SHP77 treated with DMSO at 0.1 percent for 48 hours (cell line): ENCODE measurements at places on chromosomes 2 and 18.

- no peak for DNase-seq
Observed at GRCh38 chr2:202307690-202308089, 42.1 kb downstream of the NOP58 start.

DNA sequence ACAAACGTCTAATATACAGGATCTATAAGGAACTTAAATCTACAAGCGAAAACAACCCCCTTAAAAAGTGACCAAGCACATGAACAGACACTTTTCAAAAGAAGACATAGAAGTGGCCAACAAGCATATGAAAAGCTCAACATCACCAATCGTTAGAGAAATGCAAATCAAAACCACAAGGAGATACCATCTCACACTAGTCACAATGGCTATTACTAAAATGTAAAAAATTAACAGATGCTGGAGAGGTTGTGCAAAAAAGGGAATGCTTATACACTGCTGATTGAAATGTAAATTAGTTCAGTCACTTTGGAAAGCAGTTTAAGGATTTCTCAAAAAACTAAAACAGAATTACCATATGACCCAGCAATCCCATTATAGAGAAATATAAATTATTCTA, 1148.5 kb upstream of the FAM98A start:
- no peak for DNase-seq

DNA sequence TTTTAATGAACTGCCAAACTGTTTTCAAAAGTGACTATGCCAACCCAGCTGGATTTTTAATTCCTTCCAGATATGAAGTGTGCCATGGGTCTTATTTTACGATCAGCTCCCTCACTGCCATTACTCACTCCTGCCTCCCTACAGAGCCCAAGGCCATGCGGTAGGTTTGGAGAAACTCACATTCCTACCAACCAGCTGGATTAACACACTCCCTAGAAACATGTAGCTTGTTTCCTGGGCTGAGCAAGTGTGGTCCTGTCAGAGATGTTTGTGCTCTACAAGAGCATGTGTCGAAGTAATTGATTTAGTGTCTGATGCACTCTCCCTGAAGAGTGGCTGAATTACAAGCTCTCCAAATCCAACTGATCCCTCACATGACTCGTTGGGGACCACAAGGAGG, 82.5 kb downstream of the SPP2 start:
- no peak for DNase-seq

DNA sequence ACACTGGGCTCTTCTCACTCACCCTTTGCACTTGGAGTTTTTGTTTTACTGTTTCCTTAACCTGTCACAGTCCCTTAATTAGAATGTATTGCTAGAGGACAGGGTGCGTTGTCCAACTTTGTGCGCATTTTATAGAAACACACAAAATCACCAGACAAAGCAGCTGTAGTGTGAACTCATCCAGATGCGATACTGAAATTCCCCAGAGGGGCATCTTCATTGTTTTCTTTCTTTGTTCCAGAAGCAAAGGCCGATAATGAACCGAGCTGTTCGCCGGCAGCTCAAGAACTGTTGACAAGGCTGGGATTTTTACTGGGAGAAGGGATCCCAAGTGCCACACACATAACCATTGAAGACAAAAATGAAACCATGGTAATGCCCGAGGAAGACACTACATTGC, 137.6 kb downstream of the WDSUB1 start:
- DNase-seq = no peak

GRCh38 chr2:53583583-53583982, 184.0 kb upstream of the CHAC2 start:
- peak; percentile 99 for DNase-seq

- DNase-seq = no peak
Observed at GRCh38 chr18:49858309-49859020, 45.1 kb upstream of the ACAA2 start.

GRCh38 chr2:216349366-216349765, 22.9 kb downstream of the MARCHF4 start:
- no peak for DNase-seq

DNA sequence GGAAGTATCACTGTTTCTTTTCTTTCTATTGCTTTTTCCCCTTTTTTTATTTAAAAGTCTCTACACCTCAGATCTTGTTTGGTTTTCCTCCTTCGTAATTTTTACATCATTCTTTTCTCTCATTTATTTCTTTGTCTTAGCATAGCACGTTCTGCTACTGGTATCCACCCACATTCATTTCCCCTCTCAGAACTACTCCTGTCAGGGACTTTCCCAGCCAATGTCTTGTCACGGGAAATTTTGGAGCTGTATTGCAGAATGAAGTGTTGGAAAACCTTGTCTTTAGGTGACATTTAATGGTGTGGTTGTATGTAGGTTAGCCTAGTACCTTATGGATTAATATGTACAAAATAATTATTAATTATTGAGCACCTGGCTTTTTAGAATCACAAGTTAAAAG, 34.0 kb downstream of the TTLL4 start:
- DNase-seq = no peak

- DNase-seq = no peak
Observed at GRCh38 chr2:70905443-70906421, 30.0 kb upstream of the ATP6V1B1 start.

GRCh38 chr18:45557287-45557686, 58.0 kb upstream of the SLC14A2 start:
- DNase-seq = no peak

DNA sequence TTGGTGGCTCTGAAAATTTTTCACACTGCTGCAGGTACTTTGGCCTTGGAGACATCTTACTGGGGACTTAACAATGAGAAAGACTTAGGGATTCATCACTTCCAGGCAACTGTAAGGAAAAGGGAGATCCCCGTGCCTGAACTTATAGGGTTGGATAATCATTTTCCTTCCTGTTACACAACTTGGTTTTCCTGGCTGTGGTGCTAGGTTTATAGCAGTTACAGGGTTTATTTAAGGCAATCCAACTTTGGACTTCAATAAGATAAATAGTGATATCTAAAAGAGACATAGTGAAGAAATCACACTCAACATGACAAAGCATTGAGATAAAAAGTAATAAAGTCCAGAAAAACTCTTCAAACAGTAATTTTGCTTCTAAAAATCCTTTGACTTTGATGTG, 70.2 kb upstream of the RAPH1 start:
- DNase-seq = no peak

DNA sequence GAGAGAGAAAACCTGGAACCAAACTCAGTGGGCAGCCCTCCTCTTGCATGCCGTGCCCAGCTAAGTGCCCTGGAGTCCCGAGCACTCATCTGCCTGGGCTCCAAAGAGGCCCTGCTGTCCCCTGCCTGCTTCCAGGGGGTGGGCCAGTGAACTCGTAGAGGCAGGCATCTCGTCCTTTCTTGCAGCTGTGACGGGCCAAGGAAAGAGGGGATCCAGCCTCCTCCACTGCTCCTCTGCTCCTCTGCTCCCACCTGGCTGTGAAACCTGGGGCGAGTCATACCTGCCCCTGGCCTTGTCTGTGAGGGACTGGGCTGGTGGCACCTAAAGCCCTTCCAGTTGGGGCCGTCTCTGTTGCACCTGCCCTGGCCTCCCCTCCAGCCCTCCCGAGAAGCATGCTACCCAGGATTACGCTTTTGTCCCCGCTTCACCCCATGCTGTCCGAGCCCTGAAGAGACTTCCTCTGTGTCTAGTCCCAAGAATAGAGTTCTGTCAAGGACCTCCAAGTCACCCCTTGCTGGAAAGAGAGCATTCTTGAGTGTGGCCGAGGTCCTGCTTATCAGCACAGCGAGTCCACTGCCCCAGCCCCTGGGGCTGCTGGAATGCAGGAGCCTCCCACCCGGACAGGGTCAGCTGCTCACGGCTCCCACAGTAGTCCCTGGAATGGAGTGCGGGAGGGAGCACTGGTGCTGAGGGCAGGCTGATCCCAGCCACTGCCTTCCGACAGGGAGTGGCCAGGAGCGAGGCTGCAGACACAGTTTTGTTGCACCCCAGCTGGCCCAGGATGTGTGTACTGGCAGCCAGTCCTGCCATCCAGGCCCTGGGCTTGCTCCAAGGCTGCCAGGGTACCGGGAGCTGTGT, 14.3 kb downstream of the KCNK3 start:
- DNase-seq = no peak

- no peak for DNase-seq
Observed at GRCh38 chr2:242053921-242054320, 184.4 kb downstream of the RTP5 start.

GRCh38 chr2:1887915-1888314, 143.6 kb upstream of the PXDN start:
- peak; percentile 12 for DNase-seq

DNA sequence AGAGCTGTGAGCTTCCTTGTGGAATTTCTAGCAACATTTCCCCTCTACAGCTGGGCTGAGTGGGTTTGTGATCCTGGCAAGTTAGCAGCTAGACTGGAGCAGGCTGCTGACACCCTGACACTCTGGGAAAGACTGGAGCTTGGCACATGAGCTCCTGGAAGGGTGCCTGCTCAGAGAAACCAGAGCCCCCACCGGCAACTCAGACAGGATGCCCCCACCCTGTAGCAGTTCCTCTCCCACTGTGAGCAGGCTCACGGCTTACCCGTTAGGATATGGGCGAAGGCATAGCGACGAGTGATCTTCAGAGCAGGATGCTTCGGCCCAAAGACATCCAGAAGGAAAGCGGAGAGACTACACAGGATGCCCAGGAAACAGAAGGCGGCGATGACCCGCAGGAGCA, 11.2 kb downstream of the TMEM127 start:
- no peak for DNase-seq

- no peak for DNase-seq
Observed at GRCh38 chr2:170249761-170250160, 71.8 kb downstream of the MYO3B start.

DNA sequence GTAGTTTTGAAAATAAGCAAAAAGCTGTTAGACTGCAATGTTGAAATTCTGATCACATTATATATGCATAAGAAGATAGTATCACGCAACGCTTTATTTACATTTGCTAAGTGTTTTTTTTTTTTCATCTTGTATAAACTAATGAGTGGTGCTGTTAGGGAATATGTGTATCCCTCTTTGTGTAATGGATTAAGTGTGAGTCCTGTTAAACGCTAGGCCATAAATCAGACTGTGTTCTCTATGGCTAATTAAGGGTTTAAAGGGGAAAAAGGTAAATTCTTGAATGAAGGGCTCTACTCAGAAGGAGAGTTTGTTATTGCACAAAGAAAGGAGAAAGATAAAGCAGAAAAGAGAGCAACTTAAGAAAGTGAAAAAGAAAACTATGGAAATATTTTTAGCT, 4.8 kb upstream of the ASXL3 start:
- peak; percentile 42 for DNase-seq

DNA sequence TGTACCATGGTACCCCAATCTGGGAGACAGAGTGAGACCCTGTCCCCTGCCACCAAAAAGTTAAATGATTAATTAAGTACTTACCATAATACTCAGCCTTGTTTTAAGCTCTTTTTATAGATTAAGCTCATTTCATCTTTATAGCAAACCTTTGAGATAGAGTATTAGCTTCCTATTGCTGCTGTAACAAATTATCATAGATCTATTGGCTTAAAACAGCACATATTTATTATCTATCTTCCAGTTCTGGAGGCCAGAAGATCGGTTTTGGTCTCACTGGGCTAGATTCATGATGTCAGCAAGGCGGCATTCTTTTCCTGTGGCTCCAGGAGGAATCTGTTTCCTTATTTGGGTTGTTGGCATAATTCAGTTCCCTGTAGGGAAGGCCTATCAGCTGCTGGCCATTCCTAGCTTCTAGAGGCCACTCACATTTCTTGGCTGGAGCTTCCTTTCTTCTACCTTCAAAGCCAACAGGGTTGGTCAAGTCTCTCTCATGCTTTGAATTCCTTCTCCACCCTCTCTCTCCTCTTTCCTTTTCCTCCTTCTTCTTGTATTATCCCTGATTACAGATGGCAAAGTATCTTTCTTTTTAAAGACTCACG, 13.7 kb upstream of the GREB1 start:
- no peak for DNase-seq

- no peak for DNase-seq
Observed at GRCh38 chr18:31977270-31977872, 34.4 kb upstream of the TRAPPC8 start.
